ENCODE measurements at places on chromosomes 13 and 19.

- DNase-seq: no peak
Measured at GRCh38 chr13:102147353-102147752, 254.5 kb downstream of the FGF14 start.

DNA sequence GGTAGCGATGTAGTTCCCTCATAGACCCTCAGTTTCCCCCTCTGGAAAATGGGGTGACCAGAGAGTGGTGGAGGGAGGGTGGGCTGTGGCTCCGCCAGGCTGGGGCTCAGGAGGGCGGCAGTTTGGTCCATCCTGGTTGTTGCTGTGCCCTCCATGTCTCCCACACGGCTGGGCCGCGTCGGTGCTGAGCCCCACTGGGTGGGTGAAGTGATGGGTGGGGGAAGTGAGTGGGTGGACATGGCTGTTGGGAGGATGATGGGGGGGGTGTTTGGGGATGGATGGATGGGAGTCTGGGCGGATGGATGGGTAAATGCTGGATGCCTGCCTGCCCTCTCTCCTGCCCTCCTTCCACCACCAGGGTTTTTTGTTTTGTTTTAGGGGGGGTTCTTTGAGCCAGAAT, 16.6 kb upstream of the EHD2 start:
- no peak for DNase-seq

GRCh38 chr19:12779162-12779993, 4.0 kb upstream of the HOOK2 start:
- DNase-seq: peak; percentile 73

DNA sequence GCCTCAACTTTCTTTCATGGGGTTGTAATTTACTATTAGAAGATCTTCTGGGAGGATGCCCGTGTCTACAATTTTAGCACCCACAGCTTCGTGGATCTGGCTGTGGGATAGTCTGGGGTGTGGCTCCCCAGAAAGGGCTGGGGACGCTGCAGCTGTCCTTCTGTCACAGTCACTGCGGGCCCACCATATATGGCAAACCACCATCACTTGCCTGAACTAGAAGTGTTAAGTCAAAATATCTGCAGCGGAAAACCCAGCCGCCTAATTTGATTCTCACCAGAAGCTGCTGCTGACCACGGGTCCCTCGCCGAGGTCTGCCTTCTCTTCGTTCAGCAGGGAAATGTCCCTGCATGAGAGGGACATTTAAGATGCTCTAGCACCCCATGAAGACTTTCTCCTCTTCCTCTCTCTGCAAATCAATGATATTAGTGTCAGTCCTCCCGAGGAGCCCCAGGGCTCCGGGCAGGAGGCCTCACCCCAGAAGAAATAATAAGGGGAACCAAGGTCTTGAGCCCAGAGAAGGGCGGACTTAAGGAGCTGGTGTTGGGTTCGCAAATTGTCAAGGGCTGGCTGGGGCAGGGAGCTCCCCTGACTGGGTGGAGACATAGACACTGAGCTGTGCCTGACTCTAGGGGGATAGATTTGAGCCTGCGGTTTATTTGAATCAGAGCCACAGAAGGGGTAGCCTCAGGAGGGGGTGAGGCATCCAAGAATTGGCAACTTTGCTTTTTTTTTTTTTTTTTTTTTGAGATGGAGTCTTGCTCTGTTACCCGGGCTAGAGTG, 3.0 kb upstream of the MATK start:
- DNase-seq: no peak

DNA sequence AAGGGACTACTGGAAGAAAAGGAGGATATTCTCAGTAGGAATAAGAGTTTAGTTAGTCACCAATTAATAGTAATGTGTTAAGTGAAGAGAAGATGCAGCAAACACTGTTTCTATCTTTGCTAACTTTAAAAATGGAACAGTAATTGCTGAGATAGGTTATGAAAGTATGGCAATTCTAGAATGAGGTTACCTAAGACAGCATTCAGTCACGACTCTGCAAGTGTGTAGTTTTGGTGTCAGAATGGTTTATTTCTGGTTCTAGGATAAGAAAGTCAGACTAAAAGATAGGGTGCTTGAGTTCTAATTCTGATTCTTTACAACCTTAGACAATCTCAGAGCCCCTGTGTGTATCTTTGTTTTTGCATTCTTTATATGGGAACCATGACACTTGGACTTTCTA, 138.1 kb downstream of the POU4F1 start:
- no peak for DNase-seq

- no peak for DNase-seq
Measured at GRCh38 chr13:107830804-107831203, 384.5 kb downstream of the LIG4 start.

DNA sequence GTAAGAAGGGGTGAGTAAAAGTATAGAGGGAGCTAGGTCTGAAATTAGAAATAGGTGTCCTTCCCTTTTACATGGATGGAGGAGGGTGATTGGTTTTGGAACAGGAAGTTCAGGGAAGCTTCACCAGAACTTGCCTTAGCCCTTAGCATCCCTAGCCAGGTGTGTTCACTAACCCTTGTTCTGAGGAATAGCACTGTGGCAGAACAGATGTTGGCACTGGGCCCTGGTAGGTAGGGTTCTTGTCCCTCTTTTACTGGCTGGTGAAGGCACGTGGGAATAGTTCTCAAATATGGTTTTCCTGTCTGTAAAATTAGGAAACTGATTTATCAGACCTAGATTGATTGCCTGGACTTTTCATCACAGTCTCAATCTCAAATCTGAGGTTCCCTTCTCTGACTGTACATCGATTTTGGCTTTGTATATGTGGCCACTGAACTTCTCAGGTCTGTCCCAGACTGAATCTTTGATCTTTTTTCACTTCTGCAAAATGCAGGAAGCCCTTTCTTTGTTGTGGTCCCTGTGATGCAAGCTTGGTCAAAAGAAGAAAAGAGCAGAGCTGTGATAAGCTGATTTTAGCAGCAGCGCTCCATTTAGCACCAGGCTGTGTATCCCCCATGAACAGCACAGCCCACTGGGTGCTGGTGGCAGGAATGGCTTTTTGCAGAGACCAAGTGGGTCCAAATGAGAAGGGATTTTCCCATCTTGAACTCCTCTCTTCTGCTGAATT, 86.2 kb upstream of the HTR2A start:
- no peak for DNase-seq

- peak; percentile 53 for DNase-seq
Measured at GRCh38 chr19:29714953-29715700, at the start of gene C19orf12. Gene C19orf12, minus strand, starts transcription at chr19:29715261. Its CDS starts 6,848 bp downstream, at chr19:29708413.

GRCh38 chr13:99982036-99982730, 599 bp downstream of the ZIC2 start:
- no peak for DNase-seq

- peak; percentile 90 for DNase-seq
Measured at GRCh38 chr19:4374498-4375163, 25.7 kb downstream of the SH3GL1 start.

DNA sequence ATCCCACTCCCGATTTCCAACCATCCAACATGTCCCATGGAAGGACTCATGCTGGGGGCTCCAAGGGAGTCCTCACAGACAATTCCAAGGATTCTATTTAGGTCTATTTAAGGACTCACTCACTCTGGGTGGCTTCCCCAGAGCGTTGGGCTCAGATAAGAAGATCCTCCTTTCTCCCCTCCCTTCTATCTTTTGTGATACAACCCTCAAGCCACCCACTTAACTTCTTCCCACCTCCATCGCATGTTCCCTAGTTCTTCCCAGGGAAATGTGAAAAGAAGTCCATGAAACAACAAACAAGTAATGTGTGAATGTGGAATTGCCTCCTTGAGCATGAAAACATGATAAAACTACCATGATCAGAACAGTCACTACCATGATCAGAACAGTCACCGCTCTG, 29.4 kb downstream of the INSR start:
- DNase-seq: no peak

DNA sequence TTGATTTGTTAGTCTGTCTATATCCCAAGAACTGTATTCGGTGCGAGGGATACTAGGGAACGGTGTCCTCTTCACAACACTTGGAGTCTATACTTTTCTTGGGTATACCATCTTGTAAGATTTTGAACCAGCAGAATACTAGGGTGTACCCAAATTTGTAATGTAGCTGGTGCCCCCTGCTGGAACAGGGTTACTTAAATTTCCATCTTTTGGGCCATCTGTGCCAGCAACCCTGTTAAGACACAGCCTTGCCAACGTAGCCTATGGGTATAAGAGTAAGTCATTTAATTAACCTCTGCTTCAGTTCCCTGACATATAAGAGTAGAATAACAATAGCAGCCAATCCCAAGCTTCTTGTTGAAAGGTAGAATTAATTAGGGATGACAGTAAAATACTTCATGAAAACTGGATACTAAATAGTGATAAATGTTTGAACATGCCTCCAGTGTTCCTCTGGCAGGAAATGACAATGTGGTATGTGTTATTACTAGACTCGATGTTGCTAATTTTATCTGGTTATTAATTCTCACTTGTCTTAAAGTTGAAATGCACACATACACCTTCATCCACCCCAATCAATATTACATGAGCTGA, 607.6 kb downstream of the FGF9 start:
- no peak for DNase-seq

DNA sequence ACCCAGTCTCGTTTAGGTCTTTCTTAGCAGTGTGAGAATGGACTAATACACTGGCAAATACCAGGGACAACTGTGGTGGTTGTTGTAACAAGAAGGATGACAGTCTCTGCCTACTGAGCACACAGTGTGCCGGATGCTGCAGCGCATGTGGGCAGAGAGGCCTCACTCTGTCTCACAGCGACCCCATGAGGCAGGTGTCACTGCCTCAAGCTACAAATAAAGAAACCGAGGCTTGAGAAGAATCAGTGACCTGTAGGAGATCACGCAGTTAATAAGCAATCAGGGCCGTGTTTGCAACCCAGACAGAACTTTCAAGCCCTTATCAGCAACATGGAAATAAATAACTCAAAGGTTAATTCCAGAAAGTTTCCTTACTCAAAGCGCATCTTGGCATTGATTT, 40.5 kb upstream of the GAS6 start:
- DNase-seq: no peak

GRCh38 chr19:45162608-45163143, 1.9 kb upstream of the NKPD1 start:
- DNase-seq: no peak

GRCh38 chr13:92727118-92727517, 499.5 kb upstream of the GPC6 start:
- no peak for DNase-seq

DNA sequence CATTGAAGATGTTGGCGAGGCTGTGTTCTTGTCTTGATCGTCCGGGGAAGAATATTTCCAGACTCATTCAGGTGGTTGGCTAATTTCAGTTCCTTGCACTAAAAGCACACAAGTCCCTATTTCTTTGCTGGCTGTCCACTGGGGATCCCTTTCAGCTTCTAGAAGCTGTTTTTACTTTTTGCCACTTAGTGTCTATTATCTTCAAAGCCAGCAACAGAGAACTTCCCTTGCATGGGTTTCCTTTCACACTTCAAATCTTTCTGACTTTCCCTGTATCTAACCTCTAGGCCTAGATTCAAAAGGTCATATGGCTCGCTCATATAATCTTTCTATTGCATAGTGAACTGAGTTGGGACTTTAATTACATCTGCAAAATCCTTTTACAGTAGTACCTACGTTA, 215.3 kb upstream of the PCDH9 start:
- no peak for DNase-seq

DNA sequence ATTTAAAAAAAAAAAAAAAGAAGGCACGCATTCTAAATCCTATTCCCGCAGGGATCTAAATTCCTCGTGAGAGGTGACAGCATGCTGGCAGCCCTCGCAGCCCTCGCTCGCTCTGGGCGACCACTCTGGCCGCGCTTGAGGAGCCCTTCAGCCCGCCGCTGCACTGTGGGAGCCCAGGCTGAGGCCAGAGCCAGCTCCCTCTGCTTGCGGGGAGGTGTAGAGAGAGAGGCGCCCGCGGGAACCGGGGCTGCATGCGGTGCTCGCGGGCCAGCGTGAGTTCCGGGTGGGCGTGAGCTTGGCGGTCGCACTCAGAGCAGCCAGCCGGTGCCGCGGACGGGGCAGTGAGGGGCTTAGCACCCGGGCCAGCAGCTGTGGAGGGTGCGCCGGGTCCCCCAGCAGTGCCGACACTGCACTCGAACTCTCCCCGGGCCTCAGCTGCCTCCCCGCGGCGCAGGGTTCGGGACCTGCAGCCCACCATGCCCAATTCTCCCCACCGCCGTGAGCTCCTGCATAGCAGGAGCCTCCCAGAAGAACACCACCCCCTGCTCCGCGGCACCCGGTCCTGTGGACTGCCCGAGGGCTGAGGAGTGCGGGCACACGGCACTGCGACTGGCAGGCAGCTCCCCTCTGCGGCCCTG, 553.9 kb downstream of the LMO7 start:
- no peak for DNase-seq

GRCh38 chr19:5953030-5953589, 24.8 kb downstream of the RANBP3 start:
- no peak for DNase-seq

GRCh38 chr19:47792616-47793015, 11.7 kb downstream of the TPRX1 start:
- no peak for DNase-seq

DNA sequence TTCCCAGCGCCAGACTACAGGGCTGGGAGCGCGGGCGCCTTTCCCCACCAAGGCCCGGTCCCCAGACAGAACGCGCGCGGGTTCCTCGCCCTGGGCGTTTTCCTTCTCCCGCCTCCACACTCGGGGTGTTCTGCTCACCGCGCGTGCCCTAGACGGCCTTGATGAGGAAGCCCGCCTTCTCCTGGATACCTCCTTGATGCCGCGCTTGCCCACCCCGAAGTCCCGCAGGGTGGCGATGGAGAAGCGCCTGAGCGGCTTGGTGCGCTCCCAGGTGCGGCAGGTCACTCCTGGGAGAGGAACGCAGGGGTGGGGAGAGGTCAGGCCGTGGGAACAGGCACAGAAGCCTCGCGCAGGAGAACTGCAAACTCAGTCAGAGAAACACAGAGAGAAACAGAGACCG, 34.8 kb downstream of the CYP2B6 start:
- DNase-seq: no peak

DNA sequence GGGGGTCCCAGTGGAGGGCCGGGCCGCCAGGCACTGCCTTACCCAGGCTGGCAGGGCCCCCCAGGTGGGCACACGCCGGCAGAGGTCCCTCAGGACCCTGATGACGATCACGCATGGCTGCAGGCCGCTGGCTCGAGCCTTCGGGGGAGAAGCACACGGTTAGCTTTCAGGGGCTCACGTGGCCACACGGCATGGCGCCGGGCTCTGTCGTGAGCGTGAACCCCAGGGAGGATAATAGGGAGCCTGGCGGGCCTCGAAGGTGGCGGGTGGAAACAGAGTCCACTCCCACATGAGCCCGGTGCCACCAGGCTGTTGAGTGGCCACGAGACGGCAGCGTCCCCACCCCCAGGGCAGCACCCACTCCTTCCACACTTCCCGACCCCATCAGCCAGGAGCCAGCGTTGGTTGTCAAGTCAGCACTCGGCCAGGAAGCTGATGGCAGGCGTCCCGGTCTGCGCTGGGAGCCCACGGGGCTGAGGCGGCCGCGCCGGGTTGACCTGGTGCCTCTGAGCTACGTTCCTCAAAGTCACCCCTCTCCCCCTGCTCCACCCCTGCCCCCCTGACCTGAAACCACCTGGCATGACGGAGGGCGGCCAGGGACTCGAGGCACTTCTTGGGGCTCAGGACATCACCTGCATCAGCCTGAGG, 24.7 kb upstream of the MATK start:
- DNase-seq: no peak

Measured in hepatic stellate cell (primary cell).